ENCODE measurements at places on chromosomes 2 and 18. TPM values are rescaled to one million over a fixed set of nuclear protein-coding genes. Genes with fewer than 3 reads are reported as not detected.
A peak's percentile ranks its signal among the peaks of the same experiment; 100 is the strongest.

GRCh38 chr2:44155666-44156446 lies 12.8 kb upstream of the PPM1B start:
- no peak for DNase-seq

- DNase-seq: no peak
Observed at GRCh38 chr2:71759060-71759459, 305.7 kb downstream of the DYSF start.

GRCh38 chr2:1804865-1805264 lies 60.5 kb upstream of the PXDN start:
- DNase-seq: no peak

Gene SATB2
- 104 TPM for total RNA-seq

DNA sequence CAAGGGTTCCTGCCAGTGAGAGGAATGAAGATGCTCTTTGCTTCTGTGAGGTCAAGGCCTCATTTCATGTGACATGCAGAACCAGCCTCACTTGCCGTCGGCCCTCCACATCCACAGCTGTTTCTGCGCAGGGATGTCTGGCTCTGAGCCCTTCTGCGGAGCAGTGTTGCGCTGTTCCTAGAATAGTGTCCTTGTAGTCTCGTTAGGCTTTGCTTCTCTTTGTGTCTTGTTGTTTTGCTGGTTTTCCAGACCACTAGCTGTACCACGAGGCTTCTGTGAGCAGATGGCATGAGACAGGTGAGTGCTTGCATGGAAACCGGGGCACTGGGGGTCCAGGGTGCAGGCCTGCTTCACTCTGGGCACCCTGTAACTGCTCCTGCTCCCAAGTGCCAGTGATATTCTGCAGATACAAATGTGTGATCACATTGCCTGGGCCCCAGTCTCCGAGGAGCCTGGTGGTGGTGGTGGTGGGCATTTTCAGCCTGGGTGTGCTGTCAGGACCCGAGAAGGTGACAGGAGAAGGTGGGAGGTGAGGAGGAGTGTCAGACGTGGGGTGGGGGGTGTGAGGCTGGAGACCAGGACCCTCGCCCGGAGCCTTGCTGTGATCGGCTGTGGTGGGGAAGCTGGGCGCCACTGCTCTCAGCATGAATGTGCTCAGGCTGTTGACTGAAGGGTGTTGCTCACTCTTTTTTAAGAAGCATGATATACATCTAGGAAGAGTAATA lies 34.3 kb downstream of the LDLRAD4 start:
- no peak for DNase-seq

Gene C18orf54
- total RNA-seq: 0.57 TPM

- no peak for DNase-seq
Observed at GRCh38 chr2:53768242-53768542, 588 bp downstream of the CHAC2 start.

- no peak for DNase-seq
Observed at GRCh38 chr2:23546913-23547312, 161.9 kb downstream of the KLHL29 start.

- DNase-seq: no peak
Observed at GRCh38 chr2:73979686-73980085, 5.0 kb upstream of the TET3 start.

DNA sequence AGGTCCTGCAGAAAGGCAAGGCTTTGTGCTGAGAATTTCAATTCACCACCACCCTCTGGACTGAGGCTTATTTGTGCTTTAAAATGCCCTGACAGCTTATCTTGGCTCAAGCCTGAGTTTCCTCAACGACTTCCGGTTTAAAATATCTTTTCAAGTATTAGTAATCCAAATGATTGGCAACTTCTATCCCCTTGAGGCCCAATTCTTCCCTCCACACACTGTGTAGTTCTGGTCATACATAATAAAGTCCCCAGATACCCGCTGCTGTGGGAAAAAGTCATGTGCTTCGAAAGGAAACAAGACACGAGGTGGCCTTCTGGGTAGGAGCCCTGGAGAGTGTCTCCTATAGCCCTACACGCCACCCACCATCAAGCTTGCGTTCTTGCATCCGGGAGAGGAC lies 393.4 kb downstream of the ALK start:
- DNase-seq: no peak

Gene SPRED2
- total RNA-seq: 26.9 TPM

GRCh38 chr18:8503248-8503647 lies 106.0 kb upstream of the RAB12 start:
- no peak for DNase-seq

DNA sequence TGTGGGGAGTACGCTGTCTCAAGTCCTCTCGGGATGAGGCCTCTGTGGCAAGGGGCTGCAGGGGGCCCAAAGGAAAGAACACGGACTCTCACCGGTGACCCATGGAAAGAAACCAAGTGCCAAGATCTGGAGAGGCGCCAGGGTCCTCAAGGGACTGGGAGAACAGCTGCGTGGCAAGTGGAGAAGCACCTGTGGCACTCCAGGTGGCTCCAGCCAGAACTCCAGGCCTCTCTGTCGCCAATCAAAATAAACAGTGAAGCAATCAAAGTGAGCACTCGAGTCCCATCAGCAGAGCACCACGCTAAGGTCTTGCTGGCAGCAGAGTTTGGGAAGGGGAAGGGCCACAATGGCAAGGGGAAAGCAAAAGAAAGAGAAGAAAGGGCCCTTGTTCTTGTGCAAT lies 54.7 kb downstream of the BCL2 start:
- no peak for DNase-seq

- no peak for DNase-seq
Observed at GRCh38 chr18:56825878-56826277, 174.7 kb downstream of the WDR7 start.

- DNase-seq: peak; percentile 41
Observed at GRCh38 chr2:120396013-120396860, 50.3 kb downstream of the INHBB start.

GRCh38 chr2:163368655-163369054 lies 367.2 kb downstream of the FIGN start:
- DNase-seq: no peak

- no peak for DNase-seq
Observed at GRCh38 chr2:86783615-86784339, 6.9 kb downstream of the CD8A start.

- no peak for DNase-seq
Observed at GRCh38 chr2:166610913-166611305, 116.9 kb upstream of the SCN7A start.

- no peak for DNase-seq
Observed at GRCh38 chr2:71787108-71787415, 333.7 kb downstream of the DYSF start.

- DNase-seq: no peak
Observed at GRCh38 chr2:5734859-5735520, 42.8 kb downstream of the SOX11 start.

DNA sequence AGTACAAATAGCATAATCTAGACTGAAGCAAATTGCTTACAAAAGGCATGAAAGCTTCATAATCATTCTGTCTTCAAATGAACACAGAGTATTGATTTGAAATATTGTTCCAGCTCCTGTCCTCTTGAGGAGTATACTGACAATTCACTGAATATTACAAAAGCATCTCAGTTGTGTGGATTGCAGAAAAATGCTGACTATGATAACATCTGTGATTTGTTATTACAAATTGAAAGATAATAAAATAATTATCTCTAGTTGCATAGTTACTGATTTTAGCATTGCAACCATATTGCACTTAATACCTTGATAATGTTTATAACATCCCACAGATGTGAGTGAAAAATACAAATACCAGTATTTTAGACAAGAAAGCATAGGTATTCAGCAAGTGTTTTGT lies 49.2 kb upstream of the FN1 start:
- no peak for DNase-seq

DNA sequence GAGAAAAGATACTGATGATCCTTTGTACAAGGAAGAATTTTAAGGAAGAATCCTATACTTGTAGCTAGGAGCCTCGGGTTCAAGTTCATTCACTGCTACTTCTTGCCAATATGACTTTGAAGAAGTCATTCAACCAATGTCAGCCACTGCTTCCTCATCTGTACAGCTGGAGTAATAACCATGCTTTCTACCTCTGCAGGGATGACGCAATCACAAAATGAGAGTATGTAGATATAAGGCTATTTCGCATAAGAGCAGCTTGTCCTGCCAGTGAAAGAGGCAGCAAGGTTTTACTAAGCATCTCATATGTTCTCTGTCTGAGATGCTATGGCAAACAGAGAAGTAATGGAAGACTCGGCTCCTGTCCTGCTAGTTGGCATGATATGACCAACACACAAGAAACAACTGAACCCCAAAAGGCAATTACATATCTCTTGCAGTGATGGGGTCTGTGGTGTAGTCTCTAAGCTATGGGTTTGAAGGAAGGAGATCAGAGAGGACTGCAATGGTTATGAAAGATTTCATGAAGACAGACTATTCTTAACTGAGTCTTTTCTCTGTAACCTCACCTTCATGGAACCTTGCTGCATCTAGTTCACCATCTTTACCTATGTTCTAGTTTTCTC lies 9.2 kb downstream of the AAK1 start:
- DNase-seq: no peak

Gene CASP10
- total RNA-seq: 52.8 TPM

Gene CPS1
- total RNA-seq: 285 TPM

- no peak for DNase-seq
Observed at GRCh38 chr18:9823805-9824473, 61.8 kb upstream of the TXNDC2 start.

DNA sequence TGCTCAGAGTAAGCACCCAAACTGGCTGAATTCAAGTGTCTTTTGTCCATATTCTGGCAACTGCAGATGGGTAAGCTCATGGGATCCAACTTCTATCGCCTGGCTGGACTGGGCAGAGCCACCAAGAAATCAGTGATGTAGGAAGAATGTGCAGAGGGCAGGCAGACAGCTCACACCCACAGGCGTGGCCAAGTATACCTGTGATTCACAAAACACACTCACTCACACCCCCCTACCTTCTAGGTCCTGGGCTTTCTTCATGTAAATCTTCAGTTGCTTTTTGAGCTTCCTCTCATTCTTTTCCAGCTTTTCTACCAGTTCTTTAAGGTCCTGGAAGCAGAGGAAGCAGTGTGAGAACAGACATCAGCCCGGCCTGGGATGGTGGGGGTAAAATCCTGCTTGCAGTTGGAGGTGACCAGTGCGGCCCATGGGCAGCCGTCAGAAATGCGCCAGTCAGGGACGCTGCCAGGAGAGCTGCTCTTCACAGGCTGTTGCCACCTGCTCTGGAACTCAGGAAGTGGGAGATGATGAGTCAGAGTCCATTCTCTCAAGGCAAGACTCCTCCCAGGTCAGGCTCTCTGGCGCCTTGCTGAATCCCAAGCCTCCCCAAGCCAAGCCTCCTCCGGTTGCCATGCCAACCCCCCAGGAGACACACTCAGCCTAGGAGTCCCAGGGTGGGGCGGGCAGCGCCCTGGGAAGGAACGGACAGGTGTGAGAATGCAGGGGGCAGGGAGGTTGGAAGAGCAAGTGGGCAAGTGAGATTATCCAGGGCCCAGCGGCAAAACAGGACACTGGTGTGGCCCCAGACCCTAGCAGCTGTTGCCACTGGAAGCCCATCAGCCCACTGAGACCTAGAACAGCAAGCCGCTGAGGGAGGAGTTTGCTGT lies 36.2 kb upstream of the ACAA2 start:
- DNase-seq: no peak

DNA sequence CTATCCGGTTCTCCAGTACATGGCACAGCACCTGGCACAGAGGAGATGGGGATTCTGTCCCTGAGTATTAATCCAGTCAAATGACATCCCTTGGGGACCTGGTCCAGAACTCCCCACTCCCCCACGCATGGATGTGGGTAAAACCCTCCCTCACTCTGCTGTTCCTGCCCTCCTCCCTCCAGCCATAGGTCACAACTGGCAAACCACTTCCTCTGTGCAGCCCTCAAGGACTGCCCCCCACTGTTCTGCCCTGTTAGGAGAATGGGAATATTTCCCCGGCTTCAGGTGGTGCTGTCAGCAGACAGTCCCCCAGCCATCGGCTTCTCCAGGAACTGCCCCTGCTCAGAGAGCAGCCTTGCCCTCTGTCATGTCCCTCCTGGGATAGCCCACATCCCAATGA lies 1.5 kb upstream of the TFCP2L1 start:
- no peak for DNase-seq

- DNase-seq: no peak
Observed at GRCh38 chr2:59047373-59047995, 806.4 kb upstream of the FANCL start.

Gene REG3A
- total RNA-seq: 4,130 TPM

DNA sequence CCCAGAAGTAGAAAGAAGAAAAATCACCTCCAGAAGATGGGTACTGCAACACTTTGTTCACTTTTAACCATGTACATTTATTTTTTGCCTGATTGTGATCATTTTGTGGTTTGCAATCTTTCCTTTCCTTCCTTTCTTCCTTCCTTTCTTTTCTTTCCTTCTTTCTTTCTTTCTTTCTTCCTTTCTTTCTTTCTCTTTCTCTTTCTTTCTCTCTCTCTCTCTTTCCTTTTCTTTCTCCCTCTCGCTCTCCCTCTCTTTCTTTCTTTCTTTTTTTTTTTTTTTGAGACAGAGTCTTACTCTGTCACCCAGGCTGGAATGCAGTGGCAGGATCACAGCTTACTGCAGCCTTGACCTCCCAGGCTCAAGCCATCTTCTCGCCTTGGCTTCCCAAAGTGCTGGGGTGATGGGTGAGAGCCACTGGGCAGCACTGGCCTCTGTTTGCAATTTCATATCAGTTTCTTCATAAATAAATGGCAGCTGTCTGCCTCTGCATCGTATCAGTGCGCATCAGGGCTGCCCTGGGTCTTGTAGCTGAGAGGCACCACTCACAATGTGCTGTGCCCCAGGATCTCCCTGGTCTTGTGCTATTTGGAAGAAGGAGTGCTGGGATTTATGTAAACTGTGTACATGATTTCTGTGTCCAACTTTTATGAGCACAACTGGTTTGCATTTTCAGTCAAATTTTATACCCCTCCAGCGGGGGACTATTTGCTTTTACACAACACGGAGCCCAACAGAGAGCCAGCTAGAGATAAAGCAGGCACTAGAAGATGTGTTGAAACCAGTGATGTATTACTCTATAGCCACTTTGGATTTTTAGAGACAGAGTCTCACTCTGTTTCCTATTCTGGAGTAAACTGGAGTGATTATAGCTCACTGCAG lies 6.9 kb upstream of the LIMS2 start:
- no peak for DNase-seq

DNA sequence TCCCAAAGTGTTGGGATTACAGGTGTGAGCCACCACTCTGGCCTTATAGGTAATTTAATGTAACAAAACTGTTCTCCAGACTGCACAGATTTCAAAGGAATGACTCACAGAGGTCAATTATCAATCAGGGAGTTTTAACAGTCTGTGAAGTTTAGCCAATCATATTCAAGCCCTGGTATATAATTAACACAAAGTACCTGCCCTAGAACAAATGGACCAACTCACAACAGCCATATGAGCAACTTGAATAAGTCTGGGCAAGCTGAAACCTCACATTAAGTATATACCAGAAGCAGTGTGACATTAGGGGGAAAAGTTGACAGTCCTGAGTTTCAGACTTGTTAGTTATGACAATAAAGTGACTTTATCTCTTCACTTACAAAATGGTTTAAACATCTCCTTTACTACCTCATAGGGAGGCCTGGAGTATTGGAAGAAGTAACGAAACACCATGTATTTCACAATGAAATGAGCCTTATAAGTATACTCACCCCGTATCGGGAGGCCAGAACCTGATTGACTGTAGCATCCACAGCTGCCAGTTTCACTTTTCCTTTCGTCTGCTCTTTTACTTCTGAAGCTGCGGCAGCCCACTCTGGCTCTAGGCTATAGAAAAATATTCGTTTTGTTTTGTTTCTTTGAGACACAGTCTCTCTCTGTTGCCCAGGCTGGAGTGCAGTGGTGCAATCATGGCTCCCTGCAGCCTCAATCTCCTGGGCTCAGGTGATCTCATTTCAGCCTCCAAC lies 22.2 kb downstream of the PDIA6 start:
- peak; percentile 42 for DNase-seq

GRCh38 chr2:23993736-23994269 lies 16.1 kb upstream of the MFSD2B start:
- DNase-seq: no peak
